ENCODE measurements at places on chromosomes 2 and 18.

- no peak for DNase-seq
Observed at GRCh38 chr2:19643117-19643518, 258.7 kb downstream of the TTC32 start.

- no peak for DNase-seq
Observed at GRCh38 chr2:27073782-27074181, 2.3 kb upstream of the OST4 start.

GRCh38 chr2:112839407-112840067 is 3.0 kb upstream of the IL1B start:
- DNase-seq: no peak

- no peak for DNase-seq
Observed at GRCh38 chr2:238420878-238421694, 5.6 kb upstream of the ASB1 start.

GRCh38 chr2:105409717-105410116 is 10.9 kb upstream of the FHL2 start:
- no peak for DNase-seq

- no peak for DNase-seq
Observed at GRCh38 chr2:51247252-51247805, 215.4 kb upstream of the NRXN1 start.

GRCh38 chr2:33441235-33441810 is 35.1 kb upstream of the RASGRP3 start:
- no peak for DNase-seq

DNA sequence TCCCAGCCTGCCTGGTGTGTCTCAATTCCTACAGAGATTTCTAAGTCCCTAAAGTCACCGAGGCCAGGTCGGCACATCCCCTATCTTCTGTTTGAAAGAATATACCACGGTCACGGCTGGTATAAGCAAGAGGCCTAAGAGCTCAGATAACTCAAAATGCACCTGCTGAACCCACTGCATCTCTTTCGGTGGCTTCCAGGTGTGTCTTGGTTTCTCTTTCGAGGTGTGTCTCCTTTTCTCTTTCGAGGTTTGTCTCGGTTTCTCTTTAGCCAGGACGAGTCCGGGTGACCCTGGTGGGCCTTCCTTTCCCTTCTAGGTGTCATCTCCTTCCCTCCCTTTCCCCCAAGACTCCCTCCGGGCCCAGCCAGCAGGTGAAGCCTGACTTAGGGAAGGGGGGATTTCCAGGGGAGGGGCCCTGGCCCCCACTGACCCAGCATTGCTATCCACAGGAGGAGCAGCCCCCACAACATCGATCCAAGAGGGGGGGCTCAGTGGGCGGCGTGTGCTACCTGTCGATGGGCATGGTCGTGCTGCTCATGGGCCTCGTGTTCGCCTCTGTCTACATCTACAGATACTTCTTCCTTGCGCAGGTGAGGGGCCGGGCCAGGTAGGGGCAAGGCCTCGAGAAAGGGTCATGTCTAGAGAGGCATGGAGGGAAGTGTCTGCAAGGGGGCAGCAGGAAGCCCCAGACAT is 8.4 kb downstream of the ITM2C start:
- DNase-seq: peak; percentile 66
